Tibial artery (tissue), 4 donors: ENCODE measurements at places on chromosomes 12 and 14.

DNA sequence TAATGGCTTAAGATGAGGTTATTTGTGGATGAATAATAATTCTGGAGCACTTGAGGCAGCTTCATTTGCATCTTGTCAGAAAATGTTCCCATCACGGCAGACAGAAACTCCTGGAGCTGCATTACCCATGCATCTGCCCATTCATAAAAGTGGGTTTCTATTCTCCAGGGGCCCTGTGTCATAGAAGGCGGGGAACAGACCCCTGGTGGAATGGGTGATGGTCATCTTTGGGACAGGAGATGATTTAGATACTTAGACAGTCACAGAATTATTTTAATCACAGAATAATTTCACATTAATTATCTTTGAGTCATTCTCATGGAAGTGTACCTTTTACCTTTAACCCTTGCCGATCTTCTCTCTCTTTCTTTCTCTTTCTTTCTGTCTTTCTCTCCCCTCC, 980.7 kb upstream of the TMEM132C start:
- DNase-seq = no peak

GRCh38 chr14:58626431-58626831, 11.3 kb upstream of the DACT1 start:
- DNase-seq = no peak

DNA sequence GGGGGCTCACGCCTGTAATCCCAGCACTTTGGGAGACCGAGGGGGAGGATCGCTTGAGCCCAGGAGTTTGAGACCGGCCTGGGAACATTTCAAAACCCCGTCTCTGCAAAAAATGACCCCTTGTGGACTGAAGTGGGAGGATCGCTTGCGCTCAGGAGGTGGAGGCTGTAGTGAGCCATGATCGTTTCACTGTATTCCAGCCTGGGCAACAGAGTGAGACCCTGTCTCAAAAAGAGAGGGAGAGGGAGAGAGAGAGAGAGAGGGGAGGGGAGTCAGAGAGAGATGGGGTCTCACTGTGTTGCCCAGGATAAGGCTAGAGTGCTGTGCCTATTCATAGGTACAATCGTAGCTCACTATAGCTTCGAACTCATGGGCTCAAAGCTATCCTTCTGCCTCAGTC, 2.8 kb downstream of the FGD4 start:
- no peak for DNase-seq

DNA sequence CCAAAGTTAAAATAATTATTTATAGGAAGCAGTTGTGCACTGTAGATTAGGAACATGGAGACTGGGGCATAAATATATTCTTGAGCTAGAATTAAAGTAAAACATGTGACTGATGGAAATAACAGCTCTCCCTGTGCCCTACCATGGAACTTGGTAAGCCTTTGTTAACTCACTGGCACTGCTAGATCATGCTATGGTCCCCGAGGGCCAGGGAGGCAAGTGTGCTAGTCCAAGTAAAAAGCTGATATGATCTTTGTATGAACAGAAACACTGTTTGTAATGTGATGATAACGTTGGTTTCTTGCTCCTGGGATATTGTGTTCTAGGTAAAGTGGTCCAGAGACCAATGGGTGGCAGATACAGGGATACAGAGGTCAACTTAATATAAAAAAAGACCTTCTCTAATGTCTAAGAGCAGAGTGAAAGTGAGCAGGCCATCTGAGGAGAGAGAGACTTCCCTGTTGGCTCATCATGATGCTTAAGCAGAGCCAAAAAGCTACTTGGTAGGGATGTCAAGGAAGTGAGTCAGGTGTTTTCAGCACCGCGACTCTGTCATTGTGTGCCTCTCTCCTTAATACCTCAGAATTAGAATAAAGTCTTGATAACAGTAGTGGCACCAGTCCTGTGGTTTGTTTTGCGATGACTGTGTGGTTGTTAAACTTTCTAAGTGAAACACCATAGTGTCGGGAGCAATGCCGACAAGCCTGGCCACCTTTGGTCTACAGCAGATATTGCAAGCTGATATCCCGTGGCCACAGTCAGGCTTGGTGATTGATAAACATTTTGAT, 27.6 kb downstream of the BICD1 start:
- DNase-seq = no peak

DNA sequence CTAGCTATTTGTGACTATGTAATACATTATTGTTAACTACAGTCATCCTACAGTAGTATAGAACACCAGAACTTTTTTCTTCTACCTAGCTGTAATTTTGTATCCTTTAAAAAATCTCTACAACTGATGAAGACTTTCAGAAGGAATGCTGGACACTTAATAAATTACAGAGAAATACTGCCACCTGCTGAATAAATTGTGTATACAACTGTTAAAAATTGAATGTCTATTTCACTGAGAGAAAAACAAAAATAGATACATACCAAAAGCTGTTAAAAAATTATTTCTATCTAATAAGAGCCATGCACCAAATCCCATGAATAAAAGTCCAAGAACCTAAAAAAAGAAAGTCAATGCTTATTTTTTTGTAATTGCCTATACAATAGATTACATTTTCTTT, 6.6 kb downstream of the TSPAN19 start:
- no peak for DNase-seq

GRCh38 chr12:23356927-23357708, 592.4 kb downstream of the SOX5 start:
- DNase-seq = no peak

- DNase-seq = no peak
Observed at GRCh38 chr12:117262749-117263148, 72.5 kb upstream of the FBXO21 start.

DNA sequence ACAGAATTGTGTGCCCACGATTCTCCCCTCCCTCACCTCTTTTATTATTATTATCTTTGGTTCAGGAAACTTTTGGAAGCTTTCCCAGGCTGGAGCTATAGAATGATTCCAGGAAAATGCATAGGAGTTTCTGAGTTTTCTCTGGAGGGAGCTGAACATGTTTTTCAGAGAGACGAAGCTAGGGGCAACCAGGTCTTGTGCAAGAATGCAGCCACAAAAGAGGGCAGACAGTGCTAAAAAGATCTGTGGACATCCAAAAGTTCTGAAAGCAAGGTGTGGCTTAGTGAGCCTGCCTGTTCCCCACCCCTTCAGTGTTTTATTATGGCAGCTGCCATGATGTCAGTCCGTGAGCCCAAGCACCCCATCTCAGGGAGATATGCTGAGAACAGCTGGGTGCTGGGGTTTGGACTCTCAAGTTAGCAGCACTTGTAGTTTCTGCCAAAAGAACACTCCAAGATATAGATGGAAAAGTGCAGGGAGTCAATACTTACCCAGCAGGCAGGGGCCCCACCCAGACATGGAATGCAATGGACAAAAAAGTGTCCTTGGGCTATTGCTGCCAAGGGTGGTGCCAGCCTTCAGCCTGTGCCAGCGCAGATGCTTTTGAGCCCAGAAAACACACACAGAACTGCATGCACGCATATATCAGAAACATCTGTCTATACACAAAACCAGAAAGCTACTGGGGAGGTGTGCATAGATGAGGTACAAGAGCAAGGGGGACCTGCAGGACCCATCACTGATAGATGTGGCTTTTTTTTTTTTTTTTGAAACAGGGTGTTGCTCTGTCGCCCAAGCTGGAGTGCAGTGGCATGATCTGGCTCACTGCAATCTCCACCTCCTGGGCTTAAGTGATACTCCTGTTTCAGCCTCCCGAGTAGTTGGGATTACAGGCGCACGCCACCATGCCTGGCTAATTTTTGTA, 17.0 kb upstream of the IRF2BPL start:
- DNase-seq = no peak

DNA sequence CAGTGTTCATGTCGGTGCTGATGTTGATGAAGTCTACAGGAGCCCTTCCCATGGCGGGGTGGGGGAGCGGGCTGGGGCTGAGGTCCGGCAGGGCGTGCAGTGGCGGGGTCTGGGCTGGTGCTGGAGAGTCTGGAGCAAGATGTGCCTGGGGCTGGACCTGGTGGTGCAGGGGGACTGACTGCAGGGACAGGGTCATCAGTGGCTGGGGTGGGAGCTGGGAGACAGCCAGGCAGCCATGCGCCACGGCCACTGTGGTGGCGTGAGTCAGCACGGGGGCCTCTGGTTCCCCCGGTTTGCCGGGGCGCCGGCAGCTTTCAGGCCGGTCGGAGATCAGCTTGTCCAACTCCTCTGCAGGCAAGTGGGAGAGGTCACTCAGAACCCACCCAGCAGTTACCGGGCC, 27.6 kb downstream of the FOXN4 start:
- DNase-seq = no peak

- peak; percentile 71 for DNase-seq
Observed at GRCh38 chr12:2268471-2269286, 215.9 kb downstream of the CACNA1C start.

DNA sequence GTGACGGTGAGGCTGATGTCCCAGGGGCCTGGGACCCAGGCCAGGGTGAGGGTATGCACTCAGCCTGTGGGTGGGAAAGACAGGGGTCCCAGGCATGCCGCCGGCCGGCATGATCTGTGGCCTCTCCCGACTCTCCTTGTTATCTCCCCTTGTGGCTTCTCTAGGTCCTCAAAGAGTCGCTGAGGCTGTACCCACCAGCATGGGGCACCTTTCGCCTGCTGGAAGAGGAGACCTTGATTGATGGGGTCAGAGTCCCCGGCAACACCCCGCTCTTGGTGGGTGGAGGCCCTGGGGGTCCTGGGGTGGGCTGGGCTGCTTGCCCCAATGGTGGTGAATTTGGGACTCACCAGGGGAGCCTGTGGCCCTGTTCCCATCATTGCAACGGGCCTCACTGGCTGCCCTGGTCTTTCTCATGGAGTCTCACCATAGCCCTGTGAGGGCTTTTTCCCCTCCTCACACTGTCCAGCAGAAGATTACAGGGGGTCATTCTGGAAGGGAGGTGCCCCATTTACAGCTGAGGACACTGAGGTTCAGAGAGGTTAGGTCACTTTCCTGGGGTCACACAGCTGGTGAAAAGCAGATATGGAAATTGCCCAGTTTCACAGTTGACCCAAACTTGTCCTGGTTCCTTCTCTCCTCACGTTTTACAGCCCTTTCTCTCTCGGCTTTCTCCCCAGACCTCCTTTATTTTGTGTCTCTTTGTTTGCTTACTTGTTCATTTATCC, 37.9 kb downstream of the CYP46A1 start:
- no peak for DNase-seq

GRCh38 chr12:45220363-45220931, 4.6 kb downstream of the ANO6 start:
- no peak for DNase-seq

GRCh38 chr14:105889666-105890473, 363.5 kb downstream of the TMEM121 start:
- DNase-seq = peak; percentile 15

- peak; percentile 19 for DNase-seq
Observed at GRCh38 chr14:100107236-100107635, 42.0 kb downstream of the EVL start.

DNA sequence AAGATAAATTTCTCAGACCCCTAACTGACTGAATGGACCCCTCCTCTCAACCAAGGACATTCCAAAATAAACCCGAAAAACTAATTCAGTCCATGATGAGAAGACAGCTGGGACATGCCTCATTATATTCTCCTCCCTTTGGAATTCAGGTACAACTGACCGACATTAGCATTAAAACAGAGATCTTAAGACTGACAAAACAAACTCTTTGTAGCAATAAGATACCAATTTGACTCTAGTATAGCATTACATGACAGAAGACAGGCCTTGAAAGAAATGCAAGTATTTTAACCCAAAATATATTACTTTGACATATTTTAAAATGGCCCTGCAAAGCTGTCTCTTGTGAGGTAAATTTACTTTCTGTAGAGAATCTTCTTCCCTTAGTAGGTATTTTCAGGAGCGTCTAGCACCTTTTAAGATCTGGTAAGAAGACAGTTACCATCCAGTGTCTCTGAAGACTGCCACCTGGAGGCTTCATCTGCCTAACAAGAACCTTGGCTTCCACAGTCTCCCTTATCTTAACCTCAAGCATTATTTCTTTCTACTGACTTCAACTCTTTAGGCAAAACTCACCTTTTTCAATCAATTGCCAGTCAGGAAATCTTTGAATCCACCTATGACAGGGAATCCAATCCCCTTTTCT, 957.5 kb downstream of the SLC6A15 start:
- DNase-seq = no peak

- DNase-seq = no peak
Observed at GRCh38 chr14:45968037-45968436, 683.5 kb downstream of the RPL10L start.

DNA sequence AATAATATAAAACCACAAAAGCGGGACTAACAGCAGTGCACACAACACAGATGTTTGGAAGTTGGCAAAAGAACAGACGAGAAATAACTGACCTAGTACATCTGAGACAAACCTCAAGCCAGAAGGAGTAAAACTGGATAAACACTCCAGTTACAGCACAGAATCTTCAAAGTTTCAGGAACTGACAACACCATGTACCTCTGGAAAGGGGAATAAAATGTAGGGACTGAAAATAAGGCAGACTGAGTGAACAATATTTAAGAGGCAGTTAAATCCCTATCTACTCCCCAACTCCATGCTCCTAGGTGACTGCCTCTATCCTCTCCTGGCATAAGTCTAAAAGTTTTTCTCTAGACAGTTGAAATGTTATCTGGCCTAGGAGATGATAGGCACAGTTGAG, 57.9 kb downstream of the ZFYVE21 start:
- DNase-seq = no peak

DNA sequence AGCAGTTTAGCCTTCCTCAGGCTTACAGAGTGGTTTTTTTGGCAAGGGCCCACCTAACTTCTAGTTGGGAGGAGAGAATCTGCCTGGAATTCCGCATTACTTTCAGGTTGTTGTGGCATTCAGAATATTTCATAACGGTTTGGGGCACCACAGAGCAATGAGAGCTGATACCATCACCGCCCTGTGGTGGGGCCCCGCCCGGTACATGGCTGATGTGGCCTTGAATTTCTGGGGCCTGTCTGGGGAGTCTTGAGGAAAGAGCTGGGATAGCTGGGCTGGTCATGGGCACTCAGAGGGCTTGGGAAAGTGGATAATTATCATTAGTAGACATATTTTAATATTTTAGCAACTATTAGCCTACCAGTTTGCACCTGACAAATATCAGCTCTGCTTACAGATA, 4.2 kb downstream of the TESPA1 start:
- DNase-seq = no peak

GRCh38 chr14:67516676-67517075, 16.4 kb upstream of the PLEKHH1 start:
- DNase-seq = no peak

DNA sequence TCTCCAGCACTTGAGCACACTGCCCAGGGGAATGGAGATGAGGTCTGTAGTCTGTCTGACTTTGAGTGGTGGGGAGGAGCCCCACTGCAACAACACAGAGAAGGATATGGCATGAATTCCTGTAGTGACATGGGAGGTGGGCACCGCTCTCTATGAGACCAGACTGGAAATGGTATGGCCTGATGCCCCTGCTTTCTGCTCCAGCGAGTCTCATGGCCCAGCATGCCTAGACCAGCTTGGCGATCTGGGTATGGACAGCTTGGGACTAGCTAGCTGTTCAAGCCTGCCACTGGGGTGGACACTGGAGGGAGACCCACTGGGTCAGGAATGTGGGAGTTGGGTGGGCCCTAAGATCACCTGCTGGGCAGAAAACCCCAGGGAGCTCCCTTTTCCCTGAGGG, 477.8 kb upstream of the SEL1L start:
- DNase-seq = no peak

DNA sequence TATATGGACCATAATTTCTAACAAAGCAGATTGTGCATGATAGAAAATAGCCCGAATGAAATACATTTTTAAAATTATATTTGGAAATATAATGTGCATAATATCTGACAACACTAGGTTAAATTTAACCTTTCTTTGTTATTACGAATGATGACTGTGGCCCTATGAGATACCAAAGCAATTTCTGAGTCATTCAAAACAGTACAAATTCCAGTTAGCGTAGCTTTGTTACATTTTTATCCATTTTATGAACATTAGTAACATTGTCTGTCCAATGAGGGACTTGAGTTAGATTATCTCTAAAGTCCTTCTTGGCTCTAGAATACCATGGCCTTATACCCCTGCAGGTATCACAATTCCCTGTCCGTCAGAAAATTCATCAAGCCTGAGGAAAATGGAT, 39.0 kb upstream of the REP15 start:
- DNase-seq = no peak
